NCI-H2029 (cell line): ENCODE measurements at places on chromosomes 16 and 17.

- DNase-seq = peak; percentile 85
Measured at GRCh38 chr17:31487648-31488263, 96.3 kb downstream of the RAB11FIP4 start.

DNA sequence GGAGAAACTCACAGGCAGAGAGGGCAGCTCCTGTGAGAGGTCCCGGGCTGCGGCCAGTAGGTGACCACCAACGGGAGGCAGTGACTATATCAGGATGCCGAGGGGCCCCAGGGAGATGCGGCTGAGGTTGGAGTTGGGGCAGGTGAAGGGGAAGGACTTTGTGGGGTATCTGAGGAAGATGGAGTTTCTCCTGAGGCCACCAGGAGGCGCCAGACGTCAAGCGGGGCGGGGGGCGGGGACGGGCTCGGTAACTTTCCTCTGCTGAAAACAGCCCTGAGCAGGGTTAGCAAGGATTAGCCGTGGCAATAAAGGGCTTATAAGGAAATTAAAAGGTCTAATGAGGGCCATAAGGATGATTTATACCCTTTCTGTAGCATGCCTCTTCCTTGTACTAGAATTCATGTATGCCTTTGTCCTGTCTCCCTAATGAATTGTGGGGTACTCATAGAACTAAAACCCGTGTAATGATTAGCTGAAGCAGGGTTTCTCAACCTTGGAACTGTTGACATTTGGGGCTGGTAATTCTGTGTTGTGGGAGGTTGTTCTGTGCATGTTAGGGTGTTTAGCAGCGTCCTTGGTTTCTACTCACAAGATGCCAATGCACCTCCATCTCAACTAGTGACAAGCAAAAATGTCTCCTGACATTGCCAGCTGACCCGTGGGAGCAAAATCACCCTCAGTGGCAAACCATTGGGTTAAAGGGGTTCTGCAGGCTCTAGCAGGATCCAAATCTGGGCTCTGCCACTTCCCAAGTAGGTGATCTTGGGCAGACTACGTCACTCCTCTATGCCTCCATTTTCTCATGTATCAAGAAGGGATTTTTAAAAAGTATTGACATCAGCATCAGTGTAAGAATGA, 74.8 kb upstream of the GRIN2A start:
- no peak for DNase-seq

DNA sequence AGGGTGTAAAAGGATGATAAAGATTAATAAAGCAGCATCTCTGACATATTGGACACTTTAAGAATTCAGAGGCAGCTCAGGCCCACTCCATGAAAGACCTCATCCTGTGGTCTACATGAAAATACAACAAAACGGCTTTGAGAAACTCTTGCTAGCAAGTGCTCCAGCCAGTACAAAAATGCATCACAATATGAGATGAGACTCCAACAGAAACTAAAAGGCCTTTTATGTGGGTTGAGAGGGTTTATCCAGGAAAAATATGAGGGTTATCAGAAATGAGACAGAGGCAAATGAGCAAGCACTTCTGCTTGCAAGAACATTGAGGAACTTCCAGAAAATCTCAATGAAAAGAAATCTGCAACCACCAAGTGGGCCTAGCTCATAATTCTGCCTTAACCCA, 65.7 kb downstream of the LITAF start:
- DNase-seq = no peak

DNA sequence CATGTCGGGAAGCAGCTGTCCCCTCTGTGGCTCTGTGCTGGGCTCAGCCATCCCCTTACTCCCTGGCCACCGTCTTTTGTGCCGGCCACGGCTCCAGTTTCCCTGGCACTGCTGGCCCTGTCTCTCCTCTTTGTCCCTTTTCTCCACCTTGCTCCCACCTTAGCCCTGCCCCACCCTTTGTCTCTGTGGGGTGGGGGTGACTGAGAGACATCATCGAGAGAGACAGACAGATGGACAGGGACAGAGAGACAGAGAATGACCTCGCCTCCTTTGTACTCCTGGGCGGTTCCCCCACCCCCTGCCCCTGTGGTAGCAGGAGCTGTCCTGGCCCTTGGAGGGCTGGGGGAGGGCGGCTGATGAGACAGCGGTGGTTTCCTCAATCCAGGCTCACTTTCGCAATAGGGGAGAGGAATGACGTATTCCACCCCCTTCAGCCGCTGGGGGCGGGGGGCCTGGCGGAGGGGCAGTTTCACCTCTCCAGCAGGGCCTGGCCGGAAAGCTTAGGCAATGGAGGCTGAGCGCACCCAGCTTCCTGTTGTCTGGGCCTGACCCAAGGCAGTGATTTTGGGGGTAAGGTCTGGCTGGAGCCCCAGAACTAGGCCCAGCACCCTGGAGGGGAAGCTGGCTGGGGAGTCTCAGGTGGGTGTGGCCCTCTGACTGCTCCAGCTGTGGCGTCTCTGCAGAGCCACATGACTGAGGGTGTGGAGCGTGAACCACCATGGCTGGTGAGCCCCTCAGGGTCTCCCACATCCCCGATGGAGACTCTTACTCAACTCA, 7.3 kb downstream of the FMNL1 start:
- DNase-seq = no peak

GRCh38 chr16:57606147-57606846, 22.1 kb upstream of the ADGRG1 start:
- DNase-seq = no peak

DNA sequence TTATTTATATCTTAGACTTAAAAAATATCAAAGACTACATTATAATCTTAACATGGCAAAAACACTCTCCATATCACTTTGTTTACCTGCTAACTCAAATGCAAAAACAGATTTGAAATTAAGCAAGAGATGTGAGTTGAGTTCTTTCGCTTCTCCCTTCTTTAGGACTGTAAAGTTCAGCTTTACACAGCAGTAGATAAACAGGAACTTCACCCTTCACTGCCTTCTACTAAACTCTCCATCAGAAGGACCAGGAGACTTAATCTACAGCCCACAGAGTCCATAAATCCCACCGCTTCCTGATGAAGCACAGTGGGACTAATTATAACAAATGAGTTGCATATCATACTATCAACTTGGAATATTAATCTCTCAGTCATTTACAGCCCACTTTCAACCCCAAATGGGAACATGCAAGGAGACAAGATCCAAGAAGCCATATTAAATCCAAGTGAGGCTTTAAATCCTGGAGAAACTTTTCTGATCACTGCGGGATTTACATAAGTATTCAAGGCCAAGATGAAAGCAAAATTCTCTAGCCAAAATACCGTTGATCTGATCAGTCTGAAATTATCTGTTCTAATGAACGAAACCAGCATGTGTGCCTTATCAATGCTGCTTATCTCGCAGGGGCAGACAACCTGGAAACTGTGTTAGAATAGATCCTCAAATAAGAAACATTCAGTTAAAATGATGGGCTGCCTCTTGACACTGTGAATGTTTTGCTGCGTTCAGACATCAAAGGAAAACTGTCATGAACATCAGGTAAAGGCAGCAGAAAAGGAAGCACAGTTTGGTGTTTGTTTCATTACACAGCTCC, 1.6 kb downstream of the AMFR start:
- DNase-seq = no peak

- no peak for DNase-seq
Measured at GRCh38 chr16:49400611-49401010, 27.0 kb downstream of the C16orf78 start.
